ENCODE measurements at places on chromosomes 4 and X.

- DNase-seq: no peak
Measured at GRCh38 chr4:13922459-13922858, 294.9 kb upstream of the BOD1L1 start.

GRCh38 chr4:94714365-94715160 is 43.2 kb upstream of the BMPR1B start:
- DNase-seq: no peak

DNA sequence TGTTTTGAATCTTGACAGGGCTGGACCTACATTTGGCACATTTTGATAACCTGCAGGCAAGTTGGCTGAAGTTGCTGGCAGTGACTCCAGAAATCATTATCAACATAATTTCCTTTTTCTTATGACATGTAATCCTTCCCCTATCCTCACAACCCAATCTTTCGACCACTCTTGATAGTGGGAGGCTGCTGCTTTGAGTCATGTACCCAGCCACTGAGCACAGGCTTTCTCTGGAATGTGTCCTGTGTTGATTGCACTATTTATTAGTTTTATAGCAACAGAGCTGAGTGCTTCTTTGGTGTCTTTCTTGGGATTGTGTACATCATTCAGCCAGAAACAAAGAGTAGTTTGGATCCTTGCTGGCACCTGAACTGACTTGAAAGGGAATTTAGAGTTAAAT is 183.1 kb upstream of the LEF1 start:
- no peak for DNase-seq

- DNase-seq: no peak
Measured at GRCh38 chr4:181272422-181272821, 970.8 kb upstream of the TENM3 start.

GRCh38 chr4:84932462-84932861 is 34.0 kb downstream of the WDFY3 start:
- no peak for DNase-seq

GRCh38 chr4:150136481-150136880 is 58.2 kb downstream of the DCLK2 start:
- no peak for DNase-seq

DNA sequence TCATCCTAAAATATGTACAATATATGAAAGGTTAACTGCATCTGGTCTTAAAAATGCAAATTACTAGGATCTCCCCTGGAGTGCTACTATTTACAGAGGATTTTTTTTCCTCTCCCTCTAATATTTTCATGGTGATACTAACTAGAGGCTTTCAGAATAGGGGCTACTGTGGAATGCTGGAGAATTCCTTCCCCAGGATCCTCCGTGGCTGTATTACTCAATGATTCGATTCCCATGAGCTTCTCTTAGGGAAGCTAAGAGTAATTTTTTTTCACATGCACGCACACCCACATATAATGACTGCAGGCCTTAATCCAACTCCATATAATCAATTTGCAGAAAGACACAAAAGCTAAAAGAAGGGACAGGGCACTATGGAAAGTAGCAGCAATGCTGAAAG is 184.7 kb downstream of the ARHGAP6 start:
- no peak for DNase-seq

DNA sequence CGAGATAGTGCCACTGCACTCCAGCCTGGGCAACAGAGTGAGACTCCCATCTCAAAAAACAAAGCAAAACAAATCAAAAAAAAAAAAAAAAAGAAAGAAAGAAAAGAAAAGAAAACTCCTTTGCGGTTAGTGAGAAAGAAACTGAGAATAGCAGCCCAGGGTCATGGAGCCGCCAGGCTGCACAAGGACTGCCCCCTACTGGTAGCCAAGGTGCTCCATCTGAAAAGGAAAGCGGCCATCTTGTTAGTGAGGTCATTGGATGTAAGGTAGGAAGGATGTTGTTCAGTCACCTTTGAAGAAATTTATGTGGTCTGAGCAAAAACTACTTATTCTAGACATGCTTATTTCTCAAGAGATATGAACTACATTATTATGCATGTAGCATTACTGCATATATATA is 660.6 kb upstream of the TENM3 start:
- DNase-seq: no peak

DNA sequence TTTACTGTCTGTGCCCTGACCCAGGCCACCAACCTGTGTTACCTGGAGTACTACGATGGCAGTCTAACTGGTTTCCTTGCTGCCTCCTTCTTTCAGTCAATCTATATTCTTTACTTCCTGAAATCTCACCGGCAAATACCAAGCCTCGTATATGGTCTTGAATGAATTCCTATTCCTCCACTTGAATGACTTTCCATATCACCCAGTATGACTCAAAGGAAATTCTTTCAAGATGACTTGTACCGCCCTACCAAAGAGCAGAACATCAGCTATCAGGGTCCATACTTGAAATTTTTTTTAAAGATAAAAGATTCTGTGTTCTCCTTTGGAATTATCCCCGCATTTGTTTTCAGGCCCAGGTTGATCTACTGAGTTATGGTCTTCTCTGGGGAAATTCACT is 378.0 kb downstream of the AFF2 start:
- DNase-seq: no peak

DNA sequence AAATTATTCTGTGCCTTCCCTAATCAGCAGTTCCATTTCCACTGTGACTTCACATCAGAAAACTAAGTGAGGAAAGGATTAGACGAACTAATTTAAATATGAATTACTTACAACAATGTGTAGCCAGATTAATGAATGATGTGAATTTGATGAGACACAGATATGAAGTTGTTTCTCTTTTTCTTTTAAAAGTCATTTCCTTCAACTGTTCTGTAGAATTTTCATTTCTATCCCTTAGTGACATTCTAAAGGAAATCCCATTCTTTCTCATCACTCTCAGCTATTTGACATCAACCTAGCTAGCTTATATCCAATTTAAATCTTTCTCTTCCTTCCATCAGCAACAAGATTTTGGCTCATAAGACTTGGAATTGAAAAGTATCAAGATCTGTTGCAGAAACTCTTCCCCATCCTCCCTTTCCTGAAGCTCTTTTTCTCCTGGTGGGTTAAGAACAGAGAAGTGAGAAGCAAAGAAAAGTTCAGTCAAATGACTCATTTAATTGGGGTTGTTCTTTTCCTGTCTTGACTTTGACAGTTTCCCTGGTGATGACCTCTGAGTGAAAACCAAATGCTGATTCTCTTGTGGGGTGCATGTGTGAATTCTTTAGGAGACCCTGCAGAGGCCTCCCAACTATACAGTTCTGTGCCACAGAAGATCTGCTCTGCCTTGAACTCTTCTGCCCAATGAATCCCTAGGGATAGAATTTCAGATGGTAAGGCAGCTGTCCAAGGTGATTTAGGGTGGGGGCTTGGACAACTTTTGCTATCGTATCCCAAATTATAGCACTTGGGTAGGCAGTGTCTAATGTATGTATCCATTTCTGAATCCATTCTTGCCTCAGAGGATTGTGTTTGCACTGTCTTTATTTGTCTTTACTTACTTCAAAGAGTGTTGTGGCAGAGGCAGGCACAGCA is 232.5 kb upstream of the GPRIN3 start:
- DNase-seq: no peak

GRCh38 chrX:119015407-119016237 is 41.2 kb downstream of the LONRF3 start:
- no peak for DNase-seq

DNA sequence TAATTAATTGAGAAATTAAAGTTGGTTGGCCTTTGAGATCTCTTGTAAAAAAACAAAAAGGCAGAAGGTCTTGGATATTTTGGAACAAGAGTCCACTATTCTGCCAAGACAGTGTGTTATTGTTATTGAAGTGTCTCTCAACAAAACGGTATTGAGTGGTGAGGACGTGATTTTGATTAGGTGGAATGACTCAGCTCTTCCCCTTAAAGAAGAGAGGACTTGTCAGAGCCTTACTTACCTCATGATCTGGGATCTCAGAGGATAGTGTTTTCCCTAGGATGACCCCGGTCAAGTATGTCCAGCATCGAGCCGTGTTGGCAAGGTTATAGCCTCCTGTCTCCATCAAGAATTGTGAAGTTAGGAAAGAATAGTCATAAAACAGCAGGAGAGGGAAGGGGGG is 110.9 kb downstream of the HDAC8 start:
- no peak for DNase-seq

DNA sequence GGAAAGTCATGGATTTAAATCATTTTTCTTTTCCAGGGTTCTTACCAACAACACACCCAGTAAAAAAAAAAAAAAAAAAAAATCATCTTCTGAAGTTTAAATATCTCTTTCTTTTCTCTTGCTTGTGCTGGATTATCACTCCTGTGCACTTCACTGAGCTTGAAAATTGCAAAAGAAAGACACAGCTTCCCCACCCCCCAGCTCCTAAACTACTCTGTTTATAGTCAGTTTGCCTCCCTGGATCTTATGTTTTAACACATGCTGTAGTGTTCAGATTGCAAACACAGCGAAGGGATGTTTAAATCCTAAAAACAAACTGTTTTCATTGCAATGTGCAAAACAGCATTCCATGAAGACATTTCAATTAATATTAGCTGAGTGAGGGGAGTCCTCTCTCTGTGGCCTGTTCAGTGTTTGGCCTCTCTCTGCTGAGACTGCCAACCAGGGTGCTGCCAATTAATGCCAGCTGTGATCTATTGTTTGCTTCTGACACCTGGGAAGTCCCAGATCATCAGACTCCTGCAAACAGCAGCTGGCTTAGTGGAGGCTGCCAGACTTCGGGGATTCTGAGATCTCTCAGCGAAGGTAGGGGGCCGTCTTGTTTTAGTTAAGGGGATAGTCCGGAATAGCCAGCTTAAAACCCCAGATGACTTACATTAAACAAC is 171.1 kb upstream of the PITX2 start:
- no peak for DNase-seq

- no peak for DNase-seq
Measured at GRCh38 chr4:128528793-128529553, 241.4 kb upstream of the PGRMC2 start.

DNA sequence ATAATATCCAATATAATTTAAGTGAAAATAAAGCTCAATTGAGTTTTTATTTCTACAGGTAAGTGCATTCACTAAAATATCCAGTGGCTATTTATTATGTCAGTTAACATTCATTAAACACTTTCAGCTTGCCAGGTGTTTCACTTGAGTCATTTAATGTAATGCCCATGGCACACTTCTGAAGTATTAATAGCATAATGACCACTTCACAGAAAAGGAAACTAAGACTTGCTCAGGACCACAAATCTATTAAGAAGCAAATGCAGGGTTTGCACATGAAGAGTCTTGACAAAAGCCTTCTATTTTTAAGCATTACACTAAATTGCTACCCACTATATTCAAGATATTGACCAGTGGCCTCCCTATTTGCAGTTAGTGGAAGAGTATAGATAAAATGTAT is 612.7 kb downstream of the KCTD8 start:
- DNase-seq: no peak

- DNase-seq: no peak
Measured at GRCh38 chr4:112060212-112060611, 85.0 kb upstream of the FAM241A start.

- DNase-seq: no peak
Measured at GRCh38 chr4:158159718-158160094, 13.1 kb downstream of the GASK1B start.

- DNase-seq: no peak
Measured at GRCh38 chrX:20225488-20225833, 41.2 kb downstream of the RPS6KA3 start.

GRCh38 chr4:78710536-78710935 is 65.6 kb upstream of the BMP2K start:
- DNase-seq: no peak

- DNase-seq: no peak
Measured at GRCh38 chr4:57154926-57155325, 44.7 kb upstream of the IGFBP7 start.

DNA sequence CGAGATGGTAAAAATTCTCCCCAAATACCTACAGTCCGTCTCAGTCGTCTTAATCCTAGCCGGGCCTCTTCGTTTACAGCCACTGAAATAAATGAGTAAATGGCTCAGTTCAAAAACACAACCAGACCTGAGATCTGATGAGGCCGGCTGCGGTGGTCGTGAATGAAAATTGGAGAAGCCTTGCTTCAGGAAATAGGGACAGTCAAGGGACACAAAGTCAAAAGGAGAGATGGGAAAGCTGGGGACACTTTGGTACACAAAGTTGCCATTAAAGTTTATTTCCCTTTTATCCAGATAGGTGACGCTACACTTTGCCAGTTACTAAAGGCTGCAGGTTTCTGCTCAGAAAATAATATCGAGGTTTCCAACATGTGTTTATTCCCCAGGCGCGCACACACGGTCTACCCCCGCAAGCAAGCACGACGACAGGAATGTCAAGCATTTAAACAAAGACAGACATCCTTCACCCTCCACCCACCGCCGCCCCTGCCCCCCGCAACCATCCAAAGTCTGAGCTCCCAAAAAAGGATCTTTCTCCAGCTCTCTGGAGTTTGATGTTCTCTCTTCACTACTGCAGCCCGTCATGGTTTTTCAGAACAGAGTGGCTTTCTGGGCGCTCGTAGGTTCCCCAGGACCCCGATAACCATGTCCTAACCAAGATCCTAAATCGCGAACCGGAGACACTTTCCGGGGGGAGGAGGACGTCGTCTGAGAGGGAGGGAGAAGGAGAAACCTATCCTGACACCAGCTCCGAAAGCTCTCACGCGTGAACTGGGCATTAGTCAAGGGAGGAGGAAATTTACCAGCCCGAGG is 1.3 kb upstream of the PCDH7 start:
- no peak for DNase-seq

DNA sequence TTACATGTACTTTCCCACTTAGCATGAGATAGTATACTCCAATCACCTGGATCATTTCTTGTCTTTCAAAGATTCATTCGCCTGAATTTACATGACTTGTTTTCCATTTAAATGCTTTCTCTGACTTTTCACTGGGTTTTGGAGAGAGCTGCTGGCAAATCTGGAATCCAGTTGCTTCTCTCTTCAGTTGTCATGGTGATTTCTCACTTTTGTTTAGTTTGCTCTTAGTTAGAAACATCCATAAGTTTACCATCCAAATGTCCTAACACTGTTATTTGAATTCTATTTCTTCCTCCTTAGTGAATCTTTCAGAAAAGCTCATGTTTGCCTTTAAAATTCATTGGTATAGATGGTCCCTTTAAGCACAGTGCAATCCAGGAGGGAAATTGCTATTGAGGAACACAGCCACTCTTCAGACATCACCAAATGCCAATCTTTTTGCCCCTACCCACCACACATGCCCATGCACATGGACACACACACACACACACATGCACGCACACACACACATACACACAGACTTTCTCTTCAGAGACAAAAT is 51.7 kb downstream of the REELD1 start:
- no peak for DNase-seq

DNA sequence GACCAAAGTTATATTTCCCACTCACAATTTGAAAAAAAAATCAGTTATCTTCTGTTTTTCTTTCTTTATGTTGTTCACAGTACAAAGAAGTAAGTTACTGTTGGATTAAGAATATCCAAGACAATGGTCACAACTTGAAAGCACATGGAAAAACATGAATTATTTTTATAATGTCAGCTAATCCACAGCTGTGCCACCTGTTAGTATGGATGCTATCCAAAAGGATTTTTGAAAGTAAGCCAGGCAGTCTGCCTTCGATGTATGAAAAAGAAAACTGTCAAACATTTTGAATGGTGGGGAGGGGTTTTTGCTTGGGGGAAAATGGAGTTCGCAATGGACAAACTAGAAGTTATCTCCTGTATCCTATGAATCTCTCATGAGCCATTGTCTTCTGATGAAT is 6.2 kb downstream of the GPM6A start:
- no peak for DNase-seq

GRCh38 chr4:109572154-109572553 is 12.1 kb downstream of the MCUB start:
- DNase-seq: no peak

GRCh38 chr4:113979148-113979904 is at the start of gene ARSJ:
ARSJ (minus strand) TSS chr4:113979647; CDS start chr4:113978834, 813 bp downstream.
- DNase-seq: no peak
